ENCODE measurements at places on chromosomes 16 and 17.

DNA sequence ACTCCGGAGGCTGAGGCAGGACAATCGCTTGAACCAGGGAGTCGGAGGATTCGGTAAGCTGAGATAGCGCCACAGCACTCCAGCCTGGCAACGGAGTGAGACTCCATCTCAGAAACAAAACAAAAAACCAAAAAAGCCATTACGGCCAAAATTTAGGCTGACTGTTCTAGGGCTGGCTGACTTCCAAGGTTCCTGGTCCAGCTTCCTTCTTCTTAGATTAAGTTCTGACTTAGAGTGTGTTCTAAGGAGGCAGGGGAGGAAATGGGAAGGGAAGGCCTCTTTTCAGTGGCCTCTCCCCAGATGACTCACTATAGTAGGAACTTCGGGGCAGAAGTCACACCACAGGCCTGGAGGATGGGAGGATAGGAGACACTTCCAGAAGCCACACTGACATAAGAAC lies 27.7 kb upstream of the CLEC18B start:
- peak; percentile 99 for DNase-seq

GRCh38 chr17:78745407-78746088 lies 36.5 kb downstream of the CYTH1 start:
- peak; percentile 51 for DNase-seq

DNA sequence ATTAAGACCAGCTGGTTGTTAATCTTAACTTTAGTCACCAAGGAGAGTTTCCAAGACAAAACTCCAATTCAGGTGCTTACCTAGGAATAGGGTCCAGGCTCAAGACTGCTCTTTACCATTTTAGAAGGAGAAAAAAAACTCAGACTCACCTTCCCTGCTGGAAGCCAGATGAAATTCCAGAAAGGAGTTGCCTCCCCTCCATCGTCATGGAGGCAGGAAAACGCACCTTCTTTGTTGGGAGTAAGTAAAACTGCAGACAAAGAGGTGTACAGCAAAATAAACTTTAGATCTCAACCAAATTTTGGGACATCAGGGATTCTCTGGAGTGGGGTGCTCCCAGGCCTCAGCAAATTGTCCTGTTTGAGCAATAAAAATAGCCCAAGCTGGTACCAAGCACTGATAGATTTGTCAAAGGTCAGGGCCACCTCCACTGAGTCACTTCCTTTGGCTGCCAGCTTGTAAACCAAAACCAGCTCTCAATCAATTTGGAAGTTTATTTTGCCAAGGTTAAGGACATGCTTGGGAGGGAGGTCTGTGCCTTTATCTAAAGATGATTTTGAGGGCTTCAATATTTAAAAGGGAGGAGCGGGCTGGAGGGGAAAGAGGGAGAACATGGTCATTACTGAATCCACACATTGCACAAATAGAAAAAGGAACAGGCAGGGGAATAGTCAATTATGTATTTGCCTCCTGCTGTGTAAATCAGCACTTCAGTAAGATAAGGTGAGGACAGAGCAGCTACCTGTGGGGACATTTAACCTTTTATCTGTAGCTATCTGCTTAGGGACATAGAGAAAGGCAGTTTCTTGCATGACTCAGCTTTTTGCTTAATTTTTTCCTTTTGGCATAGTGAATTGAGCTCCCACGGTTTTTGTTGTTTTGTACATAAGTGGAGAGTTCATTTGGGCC lies 1.5 kb upstream of the ALDH3A2 start:
- peak; percentile 40 for DNase-seq

GRCh38 chr16:1357906-1358566 lies 6.3 kb downstream of the GNPTG start:
- DNase-seq = peak; percentile 28

DNA sequence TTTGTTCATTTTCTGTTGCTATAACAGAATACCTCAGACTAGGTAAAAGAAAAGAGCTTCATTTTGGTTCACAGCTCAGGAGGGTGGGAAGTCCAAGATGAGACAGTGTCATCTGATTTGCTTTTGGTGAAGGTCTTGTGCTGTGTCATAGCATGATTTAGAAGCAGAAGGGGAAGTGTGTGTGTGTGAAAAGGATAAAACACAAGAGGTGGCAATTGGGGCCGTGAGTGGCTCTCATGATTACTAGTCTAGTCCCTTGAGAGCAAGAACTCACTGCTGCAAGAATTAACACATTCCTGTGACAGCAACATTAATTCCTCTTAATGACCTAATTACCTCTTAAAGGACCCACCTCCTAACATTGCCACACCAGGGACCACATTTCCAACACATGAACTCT lies 8.3 kb downstream of the SLC35G3 start:
- DNase-seq = no peak

DNA sequence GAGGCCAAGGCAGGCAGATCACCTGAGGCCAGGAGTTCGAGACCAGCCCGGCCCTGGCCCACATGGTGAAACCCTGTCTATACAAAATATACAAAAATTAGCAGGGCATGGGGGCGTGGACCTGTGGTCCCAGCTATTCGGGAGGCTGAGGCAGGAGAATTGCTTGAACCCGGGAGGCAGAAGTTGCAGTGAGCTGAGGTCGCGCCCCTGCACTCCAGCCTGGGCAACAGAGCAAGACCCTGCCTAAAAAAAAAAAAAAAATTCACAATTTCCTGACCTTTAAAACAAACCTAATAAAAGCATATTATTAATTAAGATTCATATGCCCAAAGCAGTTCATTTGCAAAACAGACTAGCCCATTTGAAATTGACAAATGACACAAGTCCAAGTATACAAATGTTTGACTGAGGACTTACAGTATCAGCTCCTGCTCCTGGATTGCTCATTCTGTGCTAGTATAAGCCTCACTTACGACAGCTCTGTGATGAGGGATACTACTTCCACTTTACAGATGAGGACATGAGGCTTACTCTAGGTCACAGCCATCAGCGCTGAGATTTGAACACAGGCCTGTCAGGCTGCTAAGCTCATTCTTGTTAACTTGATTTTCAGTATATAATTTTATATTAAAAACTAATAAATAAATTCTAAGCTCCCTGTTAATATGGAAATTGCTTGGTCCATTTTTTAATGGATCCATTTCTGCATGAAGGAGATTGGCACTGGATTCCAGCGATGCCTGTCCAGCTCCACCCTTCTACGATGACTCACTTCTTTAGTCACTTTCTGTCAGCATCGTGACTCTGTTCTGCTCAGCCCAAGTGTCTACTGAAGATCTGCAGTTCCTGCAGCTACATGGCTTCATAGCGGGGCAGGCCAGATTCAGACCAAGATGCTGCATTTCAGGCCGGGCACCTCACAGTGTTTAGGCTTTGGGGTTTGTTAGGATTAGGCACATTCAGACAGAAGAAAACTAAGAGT lies 88.2 kb downstream of the WDR59 start:
- DNase-seq = peak; percentile 82

- peak; percentile 81 for DNase-seq
Observed at GRCh38 chr17:4565209-4566141, 5.1 kb upstream of the GGT6 start.

DNA sequence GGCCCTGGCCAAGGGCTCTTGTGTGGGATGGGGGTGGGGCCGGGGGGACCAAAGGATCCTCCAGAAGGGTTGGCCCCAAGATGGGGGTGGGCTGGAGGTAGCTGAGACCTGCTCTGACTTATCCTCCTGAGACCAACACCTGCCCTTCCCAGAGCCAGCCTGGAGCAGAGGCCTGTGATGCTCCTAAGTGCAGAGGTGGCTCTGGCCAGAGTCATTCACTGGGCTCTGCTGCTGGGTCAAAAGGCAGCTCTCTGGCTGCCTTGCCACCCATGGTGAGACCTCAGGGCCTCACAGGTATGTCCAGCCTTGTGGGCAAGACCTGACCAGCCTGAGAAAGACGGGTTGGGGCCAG lies 393 bp downstream of the SERPINF2 start:
- no peak for DNase-seq

- DNase-seq = no peak
Observed at GRCh38 chr17:70121126-70121525, 46.1 kb downstream of the KCNJ16 start.

GRCh38 chr17:48997827-48998586 lies 822 bp downstream of the IGF2BP1 start:
- DNase-seq = no peak

DNA sequence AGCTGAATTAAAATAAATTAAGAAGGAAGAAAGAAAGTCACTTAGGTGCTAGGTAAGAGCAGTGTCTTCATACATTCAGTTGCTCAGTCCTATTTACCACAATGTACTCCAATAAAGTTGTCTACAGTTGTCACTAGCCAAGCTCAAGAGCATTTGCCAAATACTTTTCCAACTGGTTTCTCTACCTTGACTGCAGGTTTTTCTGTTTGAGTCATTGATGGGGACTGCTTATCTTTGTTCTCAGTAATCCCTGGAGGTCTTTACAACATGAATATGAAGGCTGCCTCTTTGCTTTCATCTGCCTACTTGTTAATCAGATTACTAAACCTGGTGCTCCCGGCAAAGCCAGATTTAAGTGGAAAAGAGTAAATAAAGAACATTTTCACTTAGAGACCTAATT lies 64.6 kb upstream of the CLEC18B start:
- DNase-seq = no peak

- no peak for DNase-seq
Observed at GRCh38 chr16:55033225-55034156, 102.8 kb downstream of the IRX5 start.

- peak; percentile 20 for DNase-seq
Observed at GRCh38 chr16:82756283-82756599, 129.5 kb downstream of the CDH13 start.

DNA sequence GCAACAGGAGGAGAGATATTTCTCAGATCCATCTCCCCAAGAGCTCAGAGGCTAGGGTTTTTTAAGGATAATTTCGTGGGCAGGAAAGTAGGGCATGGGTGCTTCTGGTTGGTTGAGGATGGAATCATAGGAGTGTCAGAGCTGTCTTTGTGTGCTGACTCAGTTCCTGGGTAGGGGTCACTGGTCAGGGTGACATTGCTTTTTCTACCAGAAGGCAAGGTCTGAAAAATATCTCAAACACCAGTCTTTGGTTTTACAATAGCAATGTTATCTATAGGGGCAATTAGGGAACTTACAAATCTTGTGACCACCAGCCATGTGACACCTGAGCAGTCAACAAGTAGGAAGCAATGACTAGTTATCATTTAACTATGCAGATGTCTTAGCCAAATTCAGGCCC lies 82.9 kb upstream of the DYNLRB2 start:
- no peak for DNase-seq

- no peak for DNase-seq
Observed at GRCh38 chr17:61393904-61394629, 5.6 kb upstream of the TBX2 start.

DNA sequence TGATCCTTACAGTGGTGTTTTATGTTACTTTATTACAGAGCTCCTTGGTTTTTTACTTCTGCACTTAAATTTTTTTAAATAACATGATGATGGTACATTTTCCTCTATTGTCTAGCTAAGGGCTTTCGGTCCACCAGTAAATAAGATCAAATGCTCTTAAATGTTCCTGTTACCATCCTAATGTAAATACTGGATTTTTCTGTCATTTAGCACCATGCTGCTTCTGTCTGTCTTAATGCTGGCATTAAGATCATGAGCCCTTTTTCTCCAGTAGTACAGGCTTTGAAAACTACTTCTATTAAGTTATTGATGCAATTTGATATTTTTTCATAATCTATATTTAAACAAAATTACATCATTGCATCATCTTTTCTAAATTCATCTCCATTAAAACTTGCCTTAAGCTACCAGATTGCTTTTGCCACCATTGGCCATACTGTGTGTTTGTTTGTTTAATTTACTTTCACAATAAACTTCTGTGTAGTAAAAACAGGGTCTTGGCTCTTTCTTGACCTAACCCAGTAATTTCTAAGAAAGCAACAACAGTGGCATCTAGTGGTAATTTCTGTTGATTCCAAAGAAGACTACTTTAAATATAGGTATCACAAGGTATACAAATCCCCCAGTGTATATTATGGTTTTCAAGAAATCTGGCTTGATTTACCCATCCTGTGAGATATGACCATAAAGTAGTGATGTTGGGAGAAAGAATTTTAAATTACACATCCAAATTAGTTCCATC lies 9.0 kb upstream of the PHAF1 start:
- DNase-seq = peak; percentile 43

GRCh38 chr16:80683646-80684045 lies 120.8 kb downstream of the CDYL2 start:
- DNase-seq = no peak

- no peak for DNase-seq
Observed at GRCh38 chr16:83730812-83731211, 77.0 kb upstream of the HSBP1 start.

- peak; percentile 84 for DNase-seq
Observed at GRCh38 chr17:2067608-2068024, 12.7 kb downstream of the HIC1 start.

GRCh38 chr16:19505600-19506303 lies 16.1 kb downstream of the GDE1 start:
- peak; percentile 85 for DNase-seq

GRCh38 chr16:53611179-53611696 lies 92.4 kb downstream of the RPGRIP1L start:
- DNase-seq = no peak

GRCh38 chr16:53232826-53233529 lies 178.2 kb downstream of the CHD9 start:
- no peak for DNase-seq

- no peak for DNase-seq
Observed at GRCh38 chr16:87125206-87126155, 191.7 kb downstream of the C16orf95 start.

DNA sequence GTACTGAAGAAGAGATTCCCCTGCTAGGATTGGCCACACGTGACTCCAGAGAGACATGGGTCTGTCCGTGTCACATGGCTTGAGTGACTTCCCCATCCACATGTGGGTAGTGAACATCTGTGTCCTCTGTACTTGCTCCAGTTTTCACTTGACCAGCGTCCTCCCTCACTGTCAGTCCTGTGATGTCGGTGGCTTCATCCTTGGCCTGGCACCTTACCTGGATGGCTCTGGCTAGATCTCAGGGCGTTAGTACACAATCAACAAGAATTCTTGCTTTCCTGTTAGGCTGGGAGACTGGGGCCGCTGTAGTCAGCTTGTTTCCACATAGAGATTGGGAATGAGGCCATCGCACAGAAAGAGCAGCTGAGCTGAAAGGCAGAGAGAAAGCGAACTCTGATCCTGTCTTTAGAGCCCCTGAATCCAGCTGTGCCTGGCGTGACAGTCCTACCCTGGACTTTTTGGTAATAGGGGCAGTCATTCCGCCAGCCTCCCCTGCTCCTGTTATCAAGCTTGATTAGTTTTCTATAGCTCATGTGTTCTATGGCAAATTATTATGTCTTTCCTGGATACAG lies 227.3 kb downstream of the SNX29 start:
- DNase-seq = no peak

DNA sequence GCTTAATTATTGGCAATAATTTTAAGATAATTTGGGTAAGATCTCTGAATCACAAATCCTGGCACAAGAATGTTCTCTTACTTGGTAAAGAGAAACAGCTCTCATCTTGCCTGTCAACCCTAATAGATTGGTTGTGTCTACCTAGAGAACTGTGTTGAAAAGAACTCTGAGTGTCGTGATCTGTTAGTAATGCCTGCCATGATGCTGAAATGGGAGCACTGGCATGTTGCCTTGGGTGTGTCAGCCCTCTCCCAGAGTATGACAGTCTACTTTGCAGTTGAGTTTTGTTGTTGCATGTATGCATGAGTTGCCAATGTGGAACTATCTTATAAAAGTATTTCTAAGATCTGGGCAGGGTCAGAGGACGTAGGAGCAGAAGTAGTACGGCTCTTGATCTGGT lies 221.4 kb downstream of the MAF start:
- DNase-seq = no peak

All from fibroblast of mammary gland (primary cell).